ENCODE measurements at places on chromosomes 6 and 20.

- no peak for DNase-seq
Observed at GRCh38 chr6:165167861-165168260, 141.5 kb downstream of the C6orf118 start.

GRCh38 chr6:159778131-159778530 lies 11.3 kb downstream of the TCP1 start:
- DNase-seq: no peak

GRCh38 chr20:32455901-32456701 lies 98.0 kb downstream of the ASXL1 start:
- no peak for DNase-seq

- no peak for DNase-seq
Observed at GRCh38 chr6:28811873-28812272, 111.9 kb downstream of the TRIM27 start.

GRCh38 chr6:79797163-79797764 lies 150.1 kb downstream of the ELOVL4 start:
- no peak for DNase-seq

GRCh38 chr20:42701948-42702347 lies 487.8 kb downstream of the PTPRT start:
- DNase-seq: no peak

DNA sequence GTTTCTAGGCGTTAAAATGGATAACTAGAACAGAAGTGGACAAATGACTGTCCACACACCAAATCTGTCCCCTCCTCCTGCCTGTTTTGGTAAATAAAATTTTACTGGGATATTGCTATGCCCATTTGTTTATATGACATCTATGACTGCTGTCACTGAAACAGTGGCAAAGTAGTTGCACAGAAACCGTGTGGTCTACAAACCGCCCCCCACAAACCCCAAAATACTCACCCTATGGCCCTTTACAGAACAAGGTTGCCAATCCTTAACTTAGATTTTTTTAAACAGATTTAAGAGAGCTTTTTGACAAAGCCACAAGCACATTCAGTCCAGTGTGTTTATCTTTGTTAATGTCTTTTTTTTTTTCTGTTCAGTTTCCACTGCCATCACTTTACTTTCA lies 137.8 kb downstream of the MTFR2 start:
- DNase-seq: no peak

GRCh38 chr20:48335308-48336050 lies 492.3 kb downstream of the PREX1 start:
- DNase-seq: no peak

GRCh38 chr6:10278746-10279145 lies 136.1 kb downstream of the TFAP2A start:
- DNase-seq: no peak

- DNase-seq: no peak
Observed at GRCh38 chr6:44797746-44798145, 410.2 kb downstream of the CDC5L start.

GRCh38 chr6:122141246-122141645 lies 258.2 kb upstream of the HSF2 start:
- no peak for DNase-seq

DNA sequence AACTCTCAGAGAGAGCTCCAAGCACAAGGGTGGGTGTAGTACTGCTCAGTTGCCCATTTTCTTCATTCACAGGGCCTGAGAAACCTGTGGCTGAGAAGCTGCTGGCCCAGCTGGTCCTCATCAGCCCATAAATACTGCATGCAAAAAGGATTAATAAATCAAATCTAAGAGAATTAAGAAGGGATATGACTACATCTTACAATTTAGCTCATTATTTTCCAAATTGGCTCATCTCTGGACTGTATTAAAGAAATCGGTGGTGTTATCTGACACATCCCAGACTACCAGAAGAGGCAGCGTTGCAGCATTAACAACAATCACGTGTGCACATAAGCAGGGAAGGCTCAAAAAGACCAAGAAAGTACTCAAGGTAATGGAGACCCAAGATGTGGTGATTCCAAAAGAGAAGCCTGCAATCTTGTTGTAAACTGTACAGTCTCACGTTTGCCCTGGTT lies 90.7 kb downstream of the CD24 start:
- no peak for DNase-seq

DNA sequence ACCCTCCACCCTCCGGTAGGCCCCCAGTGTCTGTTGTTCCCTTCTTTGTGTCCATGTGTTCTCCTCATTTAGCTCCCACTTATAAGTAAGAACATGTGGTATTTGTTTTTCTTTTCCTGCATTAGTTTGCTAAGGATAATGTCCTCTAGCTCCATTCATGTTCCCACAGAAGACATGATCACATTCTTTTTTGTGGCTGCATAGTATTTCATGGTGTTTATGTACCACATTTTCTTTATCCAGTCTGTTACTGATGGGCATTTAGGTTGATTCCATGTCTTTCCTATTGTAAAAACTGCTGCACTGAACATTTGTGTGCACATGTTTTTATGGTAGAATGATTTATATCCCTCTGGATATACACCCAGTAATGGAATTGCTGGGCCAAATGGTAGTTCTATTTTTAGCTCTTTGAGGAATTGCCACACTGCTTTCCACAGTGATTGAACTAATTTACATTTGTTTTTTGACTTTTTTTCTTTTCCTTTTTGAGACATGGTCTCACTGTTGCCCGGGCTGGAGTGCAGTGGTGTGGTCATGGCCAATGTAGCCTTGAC lies 4.5 kb downstream of the KPNA5 start:
- no peak for DNase-seq

DNA sequence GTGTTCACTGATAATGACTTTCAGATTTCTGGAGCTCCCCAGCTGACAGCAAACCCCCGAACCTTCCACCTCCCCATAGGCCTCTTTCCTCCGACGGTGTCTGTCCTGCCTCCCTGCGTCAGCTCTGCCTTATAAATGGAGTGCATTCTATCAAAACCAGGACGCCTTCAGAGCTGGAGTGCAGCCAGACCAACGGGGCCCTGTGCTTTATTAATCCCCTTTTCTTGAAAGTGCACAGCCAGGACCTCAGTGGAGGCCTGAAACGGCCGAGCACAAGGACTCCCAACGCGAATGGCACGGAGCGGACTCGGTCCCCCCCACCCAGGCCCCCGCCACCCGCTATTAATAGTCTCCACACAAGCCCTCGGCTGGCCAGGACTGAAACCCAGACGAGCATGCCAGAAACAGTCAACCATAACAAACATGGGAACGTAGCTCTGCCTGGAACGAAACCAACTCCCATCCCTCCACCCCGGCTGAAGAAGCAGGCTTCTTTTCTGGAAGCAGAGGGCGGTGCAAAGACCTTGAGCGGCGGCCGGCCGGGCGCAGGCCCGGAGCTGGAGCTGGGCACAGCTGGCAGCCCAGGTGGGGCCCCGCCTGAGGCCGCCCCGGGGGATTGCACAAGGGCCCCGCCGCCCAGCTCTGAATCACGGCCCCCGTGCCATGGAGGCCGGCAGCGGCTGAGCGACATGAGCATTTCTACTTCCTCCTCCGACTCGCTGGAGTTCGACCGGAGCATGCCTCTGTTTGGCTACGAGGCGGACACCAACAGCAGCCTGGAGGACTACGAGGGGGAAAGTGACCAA lies 42.3 kb upstream of the NAA20 start:
- DNase-seq: peak; percentile 77

DNA sequence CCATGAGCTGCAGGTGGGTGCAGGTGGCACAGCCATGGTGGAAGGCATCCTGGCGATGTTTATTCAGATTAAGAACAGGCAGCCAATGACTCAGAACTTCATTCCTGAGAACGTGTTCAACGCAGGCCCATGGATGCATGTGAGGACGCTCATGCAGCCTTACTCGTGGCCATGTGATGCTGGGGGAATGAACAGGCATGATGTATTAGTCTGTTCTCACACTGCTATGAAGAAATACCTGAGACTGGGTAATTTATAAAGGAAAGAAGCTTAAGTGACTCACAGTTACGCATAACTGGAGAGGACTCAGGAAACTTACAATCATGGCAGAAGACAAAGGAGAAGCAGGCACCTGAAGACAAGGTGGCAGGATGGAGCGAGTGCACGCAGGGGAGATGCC lies 146.6 kb downstream of the RNASET2 start:
- DNase-seq: no peak

GRCh38 chr6:93059911-93060310 lies 359.4 kb downstream of the EPHA7 start:
- DNase-seq: no peak

GRCh38 chr6:164832410-164832809 lies 477.0 kb downstream of the C6orf118 start:
- DNase-seq: no peak

DNA sequence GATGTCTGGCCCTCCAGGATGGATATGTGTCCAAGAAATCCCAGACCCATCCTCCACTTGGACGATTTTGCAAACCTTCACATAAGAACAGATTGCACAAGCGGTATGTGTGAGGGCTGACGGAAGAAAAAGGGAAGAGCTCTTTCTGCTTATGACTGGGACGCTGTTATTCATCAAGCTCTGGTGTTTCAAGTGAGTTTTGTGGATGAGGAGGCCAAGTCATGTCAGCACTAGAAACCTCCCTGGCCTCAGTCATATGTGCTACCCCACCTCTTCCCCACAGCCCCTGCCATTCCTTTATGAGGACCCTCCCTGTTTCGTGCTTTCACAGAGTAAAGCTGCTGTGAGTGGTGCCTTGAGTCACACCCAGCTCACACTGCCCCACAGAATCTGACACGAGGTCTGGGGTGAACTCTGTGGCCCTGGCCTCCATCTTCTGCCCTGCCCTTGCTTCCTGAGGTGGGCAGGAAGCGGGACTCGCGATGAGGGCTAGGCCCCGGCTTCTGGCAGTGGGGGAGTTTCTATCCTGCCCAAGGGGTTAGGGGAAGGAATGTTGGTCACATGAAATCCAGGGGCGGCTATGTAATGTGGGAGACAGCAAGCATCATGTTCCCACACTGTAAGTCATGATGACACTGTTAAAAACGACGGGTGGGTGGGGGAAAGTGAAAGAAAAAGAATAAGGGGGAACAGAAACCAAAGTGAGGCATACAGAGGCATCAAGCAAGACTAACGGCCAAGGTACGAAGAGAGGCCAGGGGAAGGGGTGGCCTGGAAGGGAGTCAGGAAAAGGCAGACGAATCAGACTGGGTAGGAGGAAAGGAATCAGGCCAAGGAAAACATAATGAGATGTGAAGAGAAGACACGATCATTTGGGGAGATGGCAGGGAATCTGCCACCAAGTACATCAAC lies 78.1 kb downstream of the PRDM1 start:
- no peak for DNase-seq

DNA sequence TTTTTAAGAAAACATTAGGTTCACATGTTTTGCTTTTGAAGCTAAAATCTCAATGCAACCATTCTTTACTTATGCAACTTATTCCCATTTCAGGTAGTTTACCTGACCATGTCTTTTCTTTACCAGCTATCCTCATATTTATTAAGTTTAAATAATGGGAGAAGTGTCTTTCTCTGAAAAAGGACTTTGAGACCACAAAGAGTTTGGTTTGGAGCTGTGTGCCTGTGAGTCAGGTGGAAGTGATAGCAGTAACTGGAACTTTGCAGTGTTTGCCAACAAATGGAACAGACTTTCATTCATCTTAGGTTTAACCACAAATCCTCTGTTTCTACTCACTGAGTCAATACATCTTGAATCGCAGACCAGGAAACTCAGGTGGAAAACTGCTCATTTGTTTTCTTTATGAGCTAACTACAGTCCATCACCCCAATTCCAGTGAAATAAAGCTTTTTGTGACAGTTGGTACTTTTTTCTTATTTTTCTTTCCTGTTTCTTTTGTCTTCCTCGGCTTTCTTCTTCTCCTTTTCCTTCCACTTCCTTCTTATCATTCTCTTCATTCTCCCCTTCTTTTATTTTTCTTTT lies 148.3 kb upstream of the RIN2 start:
- DNase-seq: peak; percentile 18

- DNase-seq: no peak
Observed at GRCh38 chr20:370977-371754, 9.4 kb upstream of the TRIB3 start.

GRCh38 chr20:19628570-19629134 lies 129.4 kb upstream of the RIN2 start:
- DNase-seq: peak; percentile 39

DNA sequence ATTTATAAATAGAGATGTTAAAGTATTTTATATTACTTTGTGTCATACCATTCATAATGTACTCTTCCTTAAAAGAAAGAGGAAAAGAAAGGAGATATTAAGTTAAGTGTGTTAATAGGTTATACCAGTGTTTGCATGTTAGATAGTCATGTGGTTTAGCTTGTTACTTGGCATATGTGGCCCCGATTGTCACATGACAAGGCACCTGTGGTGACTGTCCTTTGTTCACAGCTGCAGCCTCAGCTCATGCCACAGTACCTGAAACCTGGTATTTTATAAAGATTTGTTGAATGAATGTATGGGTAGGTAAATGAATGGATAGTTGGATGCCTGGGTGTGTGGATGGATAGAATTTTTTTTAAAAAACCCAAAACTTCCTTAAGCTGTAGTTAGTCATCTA lies 306.1 kb upstream of the FLRT3 start:
- DNase-seq: no peak

GRCh38 chr20:58228103-58228483 lies 360 bp downstream of the ANKRD60 start:
- DNase-seq: no peak

DNA sequence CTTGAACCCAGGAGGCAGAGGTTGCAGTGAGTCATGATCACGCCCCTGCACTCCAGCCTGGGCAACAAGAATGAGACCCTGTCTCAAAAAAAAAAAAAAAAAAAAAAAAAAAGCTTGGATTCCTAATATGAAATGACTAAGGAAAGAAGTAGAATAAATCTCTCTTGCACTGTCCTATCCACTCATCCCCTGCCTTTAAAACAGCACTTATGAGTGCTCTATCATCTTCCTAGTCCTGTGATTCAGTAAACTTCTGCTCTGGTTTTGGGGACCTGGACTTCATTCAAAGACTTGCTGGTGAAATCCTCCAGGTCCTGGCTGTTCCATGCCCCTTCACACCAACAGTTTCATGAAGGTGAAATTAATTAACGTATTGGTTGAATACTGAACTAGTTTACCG lies 29.6 kb downstream of the TNFAIP3 start:
- DNase-seq: no peak
